ENCODE measurements at places on chromosomes 4 and X. TPM values are rescaled to one million over a fixed set of nuclear protein-coding genes. Genes with fewer than 3 reads are reported as not detected.
A peak's percentile ranks its signal among the peaks of the same experiment; 100 is the strongest.

The DUX4 gene
- total RNA-seq = not detected

The MMRN1 gene
- 5.2 TPM for total RNA-seq

GRCh38 chrX:48466696-48467095 lies 3.4 kb downstream of the SLC38A5 start:
- no peak for DNase-seq

- DNase-seq = peak; percentile 80
Observed at GRCh38 chr4:55321707-55322264, 24.3 kb upstream of the SRD5A3 start.

- no peak for DNase-seq
Observed at GRCh38 chr4:169295822-169296221, 25.1 kb upstream of the SH3RF1 start.

GRCh38 chr4:92249541-92249940 lies 54.2 kb upstream of the GRID2 start:
- DNase-seq = no peak

DNA sequence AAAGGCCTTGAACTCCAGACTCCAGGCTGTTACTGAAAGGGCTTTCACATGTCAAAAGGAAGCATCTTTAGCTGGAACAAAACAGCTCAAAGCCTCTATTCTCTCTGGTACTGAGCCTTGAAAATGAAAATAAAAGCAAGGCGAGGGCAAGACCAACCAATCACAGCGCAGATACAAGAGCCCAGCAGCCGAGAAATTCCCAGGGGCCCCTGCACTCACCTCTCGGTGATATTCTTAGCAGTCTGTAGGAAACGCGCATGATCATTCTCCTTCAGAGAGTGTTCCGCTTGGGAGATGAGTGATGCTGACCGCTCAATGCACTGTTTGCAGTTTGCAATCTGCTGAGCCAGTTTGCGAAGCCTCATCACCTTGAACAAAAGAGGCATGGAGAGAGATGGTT lies 138.1 kb downstream of the MID1 start:
- DNase-seq = peak; percentile 29

- DNase-seq = no peak
Observed at GRCh38 chrX:16897445-16897844, 27.3 kb upstream of the RBBP7 start.

GRCh38 chrX:9676306-9676705 lies 89.3 kb downstream of the GPR143 start:
- no peak for DNase-seq

GRCh38 chr4:130753926-130754325 lies 1658.0 kb downstream of the C4orf33 start:
- DNase-seq = no peak

Data from right cardiac atrium (tissue), 5 donors.